ENCODE measurements at places on chromosomes 6 and 20.

GRCh38 chr6:66940003-66940402 is 1233.0 kb upstream of the EYS start:
- DNase-seq, result no peak

- no peak for DNase-seq
Measured at GRCh38 chr20:13305284-13305683, 84.2 kb downstream of the ISM1 start.

DNA sequence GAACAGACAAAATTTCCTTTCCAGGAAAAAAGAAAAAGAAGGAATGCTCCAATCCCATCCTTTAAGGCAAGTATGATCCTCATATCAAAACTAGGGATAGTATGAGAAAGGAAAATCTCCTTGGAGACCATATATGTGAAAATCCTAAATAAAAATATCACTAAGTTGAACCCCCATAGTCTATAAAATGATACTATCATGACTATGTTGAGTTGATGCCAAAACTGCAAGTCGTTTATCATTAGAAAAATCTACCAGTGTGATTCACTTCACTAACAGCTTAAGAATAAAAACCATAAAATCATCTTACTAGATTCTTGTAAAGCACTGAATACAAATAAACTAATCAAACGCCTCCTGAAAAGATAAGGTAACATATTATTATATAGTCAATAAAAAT is 76.6 kb upstream of the STXBP5 start:
- no peak for DNase-seq

DNA sequence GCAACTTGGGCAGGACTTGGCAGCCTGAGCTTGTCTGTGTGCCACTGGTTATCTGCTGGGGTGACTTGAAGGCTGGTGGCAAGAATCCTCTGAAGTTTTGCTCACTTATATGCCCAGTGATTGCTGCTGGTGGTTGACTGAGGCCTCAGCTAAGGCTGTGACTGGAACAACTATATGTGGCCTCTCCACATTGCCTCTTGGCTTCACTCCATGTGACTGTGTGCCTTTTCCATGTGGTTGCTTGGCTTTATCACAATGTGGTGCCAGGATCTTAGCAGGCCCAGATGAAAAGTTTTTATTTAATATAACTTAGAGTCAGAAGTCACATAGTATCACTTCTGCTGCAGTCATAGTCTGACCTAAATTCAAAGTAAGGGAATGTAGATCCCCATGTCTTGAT is 104.5 kb downstream of the ADAT2 start:
- DNase-seq, result no peak

DNA sequence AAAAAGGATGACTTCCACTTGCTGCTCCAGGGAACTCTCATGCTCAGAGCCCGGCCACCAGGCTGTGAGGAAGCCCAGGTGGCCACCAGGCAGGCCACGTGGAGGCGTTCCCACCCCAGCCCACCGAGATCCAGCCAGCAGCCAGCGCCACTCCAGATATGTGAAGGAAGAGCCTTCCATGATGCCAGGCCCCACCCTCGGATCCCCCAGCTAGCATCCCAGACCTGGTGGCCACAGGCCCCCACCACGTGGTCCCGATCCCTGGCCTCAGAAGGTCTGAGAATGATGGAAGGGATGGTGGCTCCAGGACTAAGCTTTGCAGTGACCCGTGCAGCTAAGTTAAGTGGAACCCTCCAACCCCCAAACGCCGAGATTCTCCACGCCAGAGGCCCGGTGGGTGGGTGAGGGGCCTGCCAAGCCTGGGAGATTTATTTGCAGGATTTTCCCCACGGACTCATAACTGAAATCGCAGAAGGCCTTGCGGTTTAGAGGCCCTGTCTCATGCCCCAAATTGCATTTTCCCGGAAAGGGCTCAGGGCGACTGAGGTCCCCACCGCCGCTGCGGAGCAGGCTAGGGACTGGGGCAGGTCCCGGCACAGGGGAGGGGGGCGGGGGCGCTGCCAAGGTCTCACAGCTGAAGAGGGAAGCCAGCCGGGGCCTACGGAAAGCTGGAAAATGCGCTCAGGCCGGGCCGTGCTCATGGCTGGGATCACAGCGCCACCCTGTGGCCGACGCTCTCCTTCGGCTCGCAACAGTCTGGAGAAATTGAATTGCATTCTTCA is 31.1 kb upstream of the CST7 start:
- DNase-seq, result no peak

DNA sequence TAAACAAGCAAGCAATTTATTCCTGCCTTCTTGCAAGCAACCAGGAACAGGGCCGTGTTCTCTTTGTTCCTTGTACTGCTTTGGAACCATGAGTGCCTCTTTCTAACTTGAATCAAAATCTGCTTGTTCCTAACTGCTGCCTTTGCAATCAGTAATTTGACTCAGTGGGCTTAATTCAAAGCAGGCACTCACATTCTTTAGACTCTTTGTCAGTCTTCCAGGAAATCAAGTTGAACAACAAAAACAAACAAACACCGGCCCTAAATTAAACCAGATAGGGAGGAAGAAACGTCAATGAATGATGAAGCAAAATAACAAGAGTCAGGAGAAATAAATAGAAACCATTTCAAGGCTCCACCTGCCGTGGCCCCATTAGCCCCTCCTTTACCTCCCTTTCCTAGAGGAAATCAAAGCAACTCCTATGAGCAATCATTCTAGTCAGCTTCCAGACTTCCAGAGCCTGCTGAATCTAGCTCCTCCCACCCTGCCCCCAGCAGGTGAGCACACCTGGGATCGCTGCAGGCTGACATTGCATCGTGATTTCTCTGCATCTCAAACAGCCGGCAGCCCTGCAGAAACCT is 582.2 kb upstream of the FLRT3 start:
- no peak for DNase-seq

- no peak for DNase-seq
Measured at GRCh38 chr6:117393045-117393444, 32.7 kb downstream of the ROS1 start.

DNA sequence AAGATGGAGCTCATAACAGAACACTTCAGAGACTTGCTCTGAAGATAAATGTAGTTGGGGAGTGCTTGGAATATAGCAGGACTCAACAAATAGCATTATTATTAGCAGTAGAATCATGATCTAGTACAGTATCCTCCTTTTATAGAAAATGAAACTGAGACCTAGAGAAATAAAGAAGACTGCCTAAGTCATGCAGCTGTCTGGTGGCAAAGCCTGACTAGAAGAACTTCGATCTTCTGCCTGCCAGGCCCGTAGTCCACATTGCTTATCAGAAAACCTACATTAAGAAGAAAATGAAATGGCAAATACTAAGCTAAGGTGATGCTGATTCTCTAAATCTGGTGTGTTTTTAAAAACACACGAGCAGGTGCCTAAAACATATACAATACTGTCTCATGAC is 46.4 kb upstream of the DST start:
- no peak for DNase-seq

- no peak for DNase-seq
Measured at GRCh38 chr20:54137115-54137514, 36.7 kb downstream of the CYP24A1 start.

All from stimulated activated CD4-positive, alpha-beta T cell treated with anti-CD3 and anti-CD28 coated beads, TNF-alpha, amount 100 ng/mL, for 1 hour (primary cell).